Osteoblast (primary cell): ENCODE measurements at places on chromosomes 12 and 14. TPM values are rescaled to one million over a fixed set of nuclear protein-coding genes. Genes with fewer than 3 reads are reported as not detected.

DNA sequence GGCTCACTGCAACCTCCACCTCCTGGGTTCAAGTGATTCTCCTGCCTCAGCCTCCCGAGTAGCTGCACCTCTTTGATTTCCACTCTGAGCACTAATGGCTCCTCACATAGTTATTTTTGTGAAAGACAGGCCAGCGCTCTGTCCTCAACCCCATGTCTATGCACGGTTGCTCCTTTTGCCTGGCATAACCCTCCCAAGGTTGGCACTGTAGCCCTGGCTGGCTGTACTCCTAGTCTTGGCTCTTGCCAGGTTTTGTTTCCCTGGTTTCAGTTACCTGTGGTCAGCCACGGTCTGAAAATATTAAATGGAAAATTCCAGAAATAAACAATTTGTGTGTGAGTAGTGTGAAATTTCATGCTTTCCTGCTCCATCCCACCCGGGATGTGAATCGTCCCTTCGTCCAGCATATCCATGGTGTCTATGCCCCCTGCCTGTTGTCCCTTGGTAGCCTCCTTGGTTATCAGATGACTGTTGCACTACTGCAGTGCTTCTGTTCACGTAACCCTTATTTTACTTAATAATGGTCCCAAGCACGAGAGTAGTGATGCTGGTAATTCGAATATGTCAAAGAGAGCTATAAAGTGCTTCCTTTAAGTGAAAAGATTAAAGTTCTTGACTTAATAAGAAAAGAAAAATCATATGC, 12.3 kb upstream of the DCD start:
- no peak overlapping the region for H3K4me3 ChIP-seq
- no peak for DNase-seq
- no peak overlapping the region for H3K27ac ChIP-seq
- no peaks in the 10 kb centered on the region for H3K4me1 ChIP-seq

DNA sequence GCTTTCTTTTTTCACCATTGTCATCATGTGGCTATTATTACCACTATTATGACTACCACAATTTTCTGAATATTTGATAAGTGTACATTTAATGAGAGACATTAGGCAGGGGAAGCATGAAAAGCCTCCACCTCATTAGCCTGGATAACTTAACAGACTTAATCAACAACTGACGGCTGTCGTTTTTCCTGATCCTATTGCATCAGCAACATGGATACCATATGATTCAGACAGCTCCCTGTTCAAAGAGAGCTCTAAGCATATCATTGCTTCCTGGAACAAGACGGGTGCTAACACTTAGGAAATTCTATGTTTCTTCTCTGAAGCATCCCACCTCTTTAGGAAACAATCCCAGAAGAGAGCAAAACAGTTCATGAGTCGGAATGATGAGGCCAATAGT, 765.2 kb downstream of the NOVA1 start:
- no peaks in the 10 kb centered on the region for H3K27me3 ChIP-seq
- H3K27ac ChIP-seq = no peak overlapping the region
- no peak for DNase-seq
- H3K36me3 ChIP-seq = no peaks in the 10 kb centered on the region
- H3K4me3 ChIP-seq = no peak overlapping the region
- H3K4me1 ChIP-seq = no peaks in the 10 kb centered on the region

GRCh38 chr12:55425954-55426353, at the start of gene OR6C76:
TSS of gene OR6C76 (plus strand) at chr12:55426254. CDS start at chr12:55426254, 0 bp downstream.
- no peak within 1 kb of the TSS for H3K27ac ChIP-seq
- H3K4me3 ChIP-seq = no peak within 1 kb of the TSS
- H3K27me3 ChIP-seq = no peaks in the 10 kb centered on the region
- DNase-seq = no peak

DNA sequence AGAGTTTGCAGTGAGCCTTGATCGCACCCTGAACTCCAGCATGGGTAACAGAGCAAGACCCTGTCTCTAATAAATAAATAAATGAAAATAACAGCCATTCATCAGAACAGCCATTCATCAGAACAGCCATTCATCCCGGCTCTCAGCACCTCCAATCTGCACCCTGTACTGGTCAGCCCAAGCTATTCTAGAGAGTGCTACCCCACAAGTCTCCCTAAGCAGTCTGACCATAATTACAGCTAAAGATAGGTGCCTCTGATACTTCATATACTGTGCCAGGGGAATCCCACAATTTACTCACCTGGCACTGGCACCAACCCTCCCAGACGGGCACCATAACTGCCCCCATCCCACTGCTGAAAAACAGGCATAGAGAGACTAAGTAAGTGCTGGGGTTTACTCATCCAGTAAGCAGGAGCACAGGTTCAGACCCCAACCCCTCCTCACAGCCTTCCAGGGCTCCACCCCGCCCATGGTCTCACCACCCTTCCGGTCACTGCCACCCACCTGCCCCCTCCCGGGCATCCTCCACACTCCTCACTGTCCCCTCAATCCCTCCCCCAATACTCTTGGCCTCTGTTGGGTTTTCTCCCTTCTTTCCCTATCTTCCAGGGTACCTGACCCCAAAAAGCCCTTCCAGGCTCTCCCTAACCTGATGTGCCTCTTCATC, 15.2 kb upstream of the EIF5 start:
- no peak overlapping the region for H3K27ac ChIP-seq
- peaks cover 5% of the 10 kb centered on the region for H3K4me1 ChIP-seq
- no peaks in the 10 kb centered on the region for H3K36me3 ChIP-seq
- H3K4me3 ChIP-seq = no peak overlapping the region
- no peak for DNase-seq

- no peak overlapping the region for H3K27ac ChIP-seq
- H3K4me3 ChIP-seq = no peak overlapping the region
- H3K4me1 ChIP-seq = no peaks in the 10 kb centered on the region
- no peaks in the 10 kb centered on the region for H3K36me3 ChIP-seq
- no peak for DNase-seq
- H3K27me3 ChIP-seq = no peaks in the 10 kb centered on the region
Observed at GRCh38 chr14:27228053-27228452, 630.2 kb upstream of the NOVA1 start.

DNA sequence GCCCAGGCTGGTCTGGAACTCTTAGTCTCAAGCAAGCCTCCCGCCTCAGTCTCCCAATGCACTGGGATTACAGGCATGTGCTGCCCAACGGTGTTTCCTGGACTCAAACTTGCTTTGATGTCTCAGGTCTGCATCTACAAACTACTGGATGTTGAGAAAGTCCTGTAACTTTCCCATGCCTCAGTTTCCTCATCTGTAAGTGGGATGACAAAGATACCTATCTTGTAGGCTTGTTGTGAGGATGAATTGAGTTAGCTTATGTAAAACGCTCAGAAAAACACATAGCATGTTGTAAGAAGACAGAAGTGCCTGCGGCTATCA, 63.6 kb upstream of the NUDT4 start:
- DNase-seq = no peak
- no peaks in the 10 kb centered on the region for H3K27me3 ChIP-seq
- H3K4me3 ChIP-seq = no peak overlapping the region
- H3K27ac ChIP-seq = no peak overlapping the region
- H3K4me1 ChIP-seq = no peaks in the 10 kb centered on the region

DNA sequence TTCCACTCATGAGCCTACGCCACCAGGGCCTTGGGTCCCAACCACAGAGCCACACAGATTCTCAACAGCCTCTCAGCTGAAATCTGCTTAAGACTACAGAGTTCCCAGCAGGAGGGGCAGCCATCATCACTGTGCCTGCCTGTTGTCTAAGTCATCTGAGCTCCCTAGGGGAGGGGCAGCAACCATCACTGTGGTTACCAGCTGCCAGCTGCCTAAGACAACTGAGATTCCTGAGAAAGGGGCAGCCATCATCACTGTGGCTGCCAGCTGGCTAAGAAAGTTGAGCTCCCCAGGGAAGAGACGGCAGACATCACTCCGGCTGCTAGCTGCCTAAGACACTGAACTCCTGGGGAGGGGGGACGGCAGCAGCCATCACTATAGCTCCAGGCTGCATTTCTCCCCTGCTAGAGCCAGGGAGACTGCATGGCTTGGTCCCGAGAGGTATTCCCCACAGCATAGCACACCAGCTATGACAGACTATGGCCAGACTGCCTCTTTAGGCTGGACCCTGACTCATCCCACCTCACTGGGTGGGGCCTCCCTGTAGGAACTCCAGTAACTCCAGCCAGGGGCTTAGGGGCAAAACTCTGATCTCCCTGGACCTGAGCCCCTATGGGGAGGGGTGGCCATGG, 37.2 kb upstream of the C14orf132 start:
- no peak for DNase-seq
- H3K27me3 ChIP-seq = peaks cover 22% of the 10 kb centered on the region
- H3K4me1 ChIP-seq = peaks cover 7% of the 10 kb centered on the region
- no peak overlapping the region for H3K4me3 ChIP-seq

GRCh38 chr12:103310546-103311270, 185.1 kb downstream of the C12orf42 start:
- no peaks in the 10 kb centered on the region for H3K27me3 ChIP-seq
- no peak overlapping the region for H3K4me3 ChIP-seq
- no peaks in the 10 kb centered on the region for H3K4me1 ChIP-seq
- no peak for DNase-seq
- no peaks in the 10 kb centered on the region for H3K36me3 ChIP-seq

DNA sequence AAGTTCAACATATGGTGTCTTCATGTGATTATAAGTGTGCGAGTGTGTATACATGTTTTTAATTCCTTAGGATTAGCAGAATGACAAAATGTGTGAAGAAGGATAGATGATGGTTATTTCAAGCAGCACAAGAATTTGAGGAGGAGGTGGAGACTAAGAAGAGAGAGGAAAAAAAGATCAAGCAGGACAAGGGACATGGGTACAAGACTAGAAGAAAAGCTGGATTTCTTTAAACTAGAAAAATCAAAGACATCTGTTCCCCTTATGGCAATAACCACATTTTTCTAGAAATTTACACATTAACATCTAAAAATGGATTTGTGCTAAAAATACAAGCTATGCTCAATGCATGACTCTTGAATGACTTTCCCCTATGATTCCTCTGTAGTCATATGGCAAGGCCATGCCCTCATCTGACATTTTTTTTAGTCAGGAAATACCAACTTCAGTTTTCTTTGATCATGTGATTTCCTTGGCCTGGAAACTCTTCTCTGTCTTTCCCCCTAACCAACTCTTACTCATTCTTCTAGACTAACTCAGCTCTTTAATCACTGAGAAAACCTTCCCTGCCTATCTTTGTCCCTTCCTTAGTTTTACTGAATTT, 435.8 kb downstream of the NRXN3 start:
- H3K4me1 ChIP-seq = peaks cover 26% of the 10 kb centered on the region
- DNase-seq = peak; percentile 32
- no peaks in the 10 kb centered on the region for H3K36me3 ChIP-seq
- no peak overlapping the region for H3K4me3 ChIP-seq
- peak overlapping the region; percentile 86 for H3K27ac ChIP-seq

- no peak overlapping the region for H3K27ac ChIP-seq
- no peak for DNase-seq
- H3K36me3 ChIP-seq = no peaks in the 10 kb centered on the region
- no peak overlapping the region for H3K4me3 ChIP-seq
- H3K27me3 ChIP-seq = no peaks in the 10 kb centered on the region
Observed at GRCh38 chr12:59067083-59067482, 146.8 kb upstream of the LRIG3 start.

DNA sequence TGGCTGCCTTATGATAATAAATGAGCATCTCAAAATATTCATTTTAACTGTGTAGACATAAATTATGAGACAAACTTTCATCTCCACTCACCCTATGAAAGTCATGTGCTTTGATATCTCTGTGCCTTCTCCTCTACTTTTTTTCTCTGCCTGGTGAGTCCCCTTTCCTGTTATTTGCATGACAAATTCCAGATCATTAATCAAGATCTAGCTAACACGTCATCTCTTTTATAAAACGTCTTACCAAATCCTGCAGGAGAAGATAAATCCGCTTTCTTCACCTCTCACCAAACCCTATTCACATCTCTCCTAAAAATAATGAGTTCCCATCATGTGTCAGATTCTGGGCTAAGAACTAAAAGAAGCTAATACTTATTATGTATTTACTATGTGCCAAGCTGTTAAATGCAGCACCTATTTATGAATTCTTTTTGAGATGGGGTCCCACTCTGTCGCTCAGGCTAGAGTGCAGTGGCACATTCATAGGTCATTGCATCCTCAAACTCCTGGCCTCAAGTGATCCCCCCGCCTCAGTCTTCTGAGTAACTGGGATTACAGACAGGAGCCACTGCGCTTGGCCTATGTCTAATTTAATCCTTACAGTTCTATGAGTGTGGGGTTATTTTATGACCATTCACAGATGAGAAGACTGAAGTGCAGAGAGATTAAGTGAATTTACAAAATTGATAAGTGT, 26.7 kb downstream of the SPX start:
- no peaks in the 10 kb centered on the region for H3K4me1 ChIP-seq
- H3K36me3 ChIP-seq = no peaks in the 10 kb centered on the region
- no peaks in the 10 kb centered on the region for H3K27me3 ChIP-seq
- no peak for DNase-seq
- no peak overlapping the region for H3K4me3 ChIP-seq
- no peak overlapping the region for H3K27ac ChIP-seq

GRCh38 chr12:105235281-105235731, 668 bp downstream of the APPL2 start:
- no peaks in the 10 kb centered on the region for H3K27me3 ChIP-seq
- H3K4me3 ChIP-seq = peak overlapping the region; percentile 84
- peak overlapping the region; percentile 82 for H3K27ac ChIP-seq
- peak; percentile 86 for DNase-seq
- H3K36me3 ChIP-seq = no peaks in the 10 kb centered on the region
- peaks cover 51% of the 10 kb centered on the region for H3K4me1 ChIP-seq

DNA sequence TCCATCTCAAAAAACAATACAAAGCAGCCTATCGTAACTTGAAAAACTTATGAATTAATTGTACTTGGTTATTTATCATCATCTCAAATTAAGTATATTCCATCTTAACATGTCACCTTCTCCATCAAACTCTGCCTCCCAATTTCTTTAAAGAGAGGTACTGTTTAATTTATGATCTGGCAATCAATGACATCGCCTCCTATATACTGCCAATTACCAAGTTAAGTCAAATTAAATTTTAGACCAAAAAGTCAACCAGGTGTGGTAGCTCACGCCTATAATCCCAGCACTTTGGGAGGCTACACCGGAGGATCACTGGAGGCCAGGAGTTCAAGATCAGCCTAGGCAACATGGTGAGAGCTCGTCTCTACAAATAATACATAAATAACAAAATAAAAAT, 37.7 kb downstream of the HECTD1 start:
- peak overlapping the region; percentile 13 for H3K27ac ChIP-seq
- H3K4me1 ChIP-seq = peaks cover 38% of the 10 kb centered on the region
- peaks cover 58% of the 10 kb centered on the region for H3K36me3 ChIP-seq

- no peaks in the 10 kb centered on the region for H3K27me3 ChIP-seq
- H3K4me3 ChIP-seq = no peak overlapping the region
- peaks cover 7% of the 10 kb centered on the region for H3K4me1 ChIP-seq
- H3K36me3 ChIP-seq = no peaks in the 10 kb centered on the region
- peak overlapping the region; percentile 66 for H3K27ac ChIP-seq
Observed at GRCh38 chr12:102483466-102483865, 3.1 kb upstream of the IGF1 start.

Gene MIP
- not detected in 2 replicates for total RNA-seq

Gene CEBPE
- not detected in 2 replicates for total RNA-seq

Gene DTX3
- total RNA-seq = 17.1 and 21.4 TPM in 2 replicates

Gene VASH1
- total RNA-seq = 4.0 and 5.6 TPM in 2 replicates

Gene TMEM179
- total RNA-seq = not detected in 2 replicates

Gene CCDC197
- not detected in 2 replicates for total RNA-seq

Gene INHBC
- not detected in 2 replicates for total RNA-seq
